B cell (primary cell): ENCODE measurements at places on chromosomes 16 and 17. TPM values are rescaled to one million over a fixed set of nuclear protein-coding genes. Genes with fewer than 3 reads are reported as not detected.

The SYT17 gene
- 25.1 and 27.7 TPM in 2 replicates for total RNA-seq

The C16orf89 gene
- not detected in 2 replicates for total RNA-seq

The SYCE1L gene
- total RNA-seq = 7.9 and 12.0 TPM in 2 replicates

GRCh38 chr17:80729761-80730160 is 185.1 kb downstream of the RPTOR start:
- no peaks in the 10 kb centered on the region for H3K27me3 ChIP-seq
- no peak overlapping the region for H3K4me3 ChIP-seq
- no peaks in the 10 kb centered on the region for H3K36me3 ChIP-seq
- no peak for DNase-seq

GRCh38 chr17:60383379-60383778 is 8.6 kb downstream of the USP32 start:
- no peak overlapping the region for H3K4me3 ChIP-seq
- H3K36me3 ChIP-seq = peaks cover 1% of the 10 kb centered on the region
- no peak overlapping the region for H3K27ac ChIP-seq
- no peaks in the 10 kb centered on the region for H3K27me3 ChIP-seq
- peaks cover 9% of the 10 kb centered on the region for H3K4me1 ChIP-seq

GRCh38 chr17:49093131-49093530 is 39.4 kb upstream of the B4GALNT2 start:
- peaks cover 2% of the 10 kb centered on the region for H3K27me3 ChIP-seq
- H3K4me3 ChIP-seq = no peak overlapping the region
- no peaks in the 10 kb centered on the region for H3K4me1 ChIP-seq
- no peak for DNase-seq
- no peaks in the 10 kb centered on the region for H3K36me3 ChIP-seq

DNA sequence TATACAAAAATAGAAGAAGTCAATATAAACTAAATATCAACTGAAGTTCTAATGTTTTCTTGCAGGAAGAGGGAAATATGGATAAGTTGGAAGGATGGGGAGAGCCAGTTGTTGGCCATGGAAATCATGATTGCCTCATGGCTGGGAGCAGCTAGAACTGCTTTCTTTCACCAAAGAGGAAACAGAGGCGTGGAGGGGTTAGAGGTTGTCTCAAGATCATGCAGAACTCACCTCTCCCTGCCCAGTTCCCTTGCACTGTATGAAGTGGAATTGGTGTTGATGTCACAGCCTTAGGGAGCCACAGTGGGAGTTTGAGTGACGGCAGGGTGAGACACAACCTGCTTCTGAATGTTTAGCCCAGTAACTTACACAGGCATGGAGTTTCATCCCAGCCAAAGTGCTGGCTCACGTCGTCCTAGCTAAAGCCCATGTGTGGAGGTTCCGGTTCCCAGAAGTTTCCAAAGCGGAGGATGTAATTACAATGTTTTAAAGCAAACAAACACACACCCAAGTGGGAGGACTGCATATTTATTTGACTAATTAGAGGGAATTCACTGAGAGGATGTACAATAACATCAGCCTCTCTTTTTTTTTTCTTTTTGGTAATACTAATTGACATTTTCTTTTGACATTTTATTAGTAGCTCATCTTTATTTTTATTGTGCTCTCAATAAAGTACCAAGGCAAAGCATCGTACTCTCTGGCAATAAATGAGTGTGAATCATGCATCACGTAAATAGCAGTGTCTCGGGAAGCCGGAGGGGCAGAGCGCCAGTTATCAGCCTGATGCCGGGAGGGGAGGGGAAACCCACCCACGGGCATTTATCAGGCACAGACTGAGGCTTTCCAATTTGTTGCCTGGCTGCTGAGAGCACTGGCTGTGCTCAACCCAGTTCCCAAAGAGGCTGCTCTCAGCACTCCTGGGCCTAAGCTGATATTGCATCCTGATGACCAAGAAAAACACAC is 118.7 kb upstream of the CDH5 start:
- H3K27me3 ChIP-seq = no peaks in the 10 kb centered on the region
- H3K27ac ChIP-seq = no peak overlapping the region
- H3K36me3 ChIP-seq = no peaks in the 10 kb centered on the region
- DNase-seq = no peak

DNA sequence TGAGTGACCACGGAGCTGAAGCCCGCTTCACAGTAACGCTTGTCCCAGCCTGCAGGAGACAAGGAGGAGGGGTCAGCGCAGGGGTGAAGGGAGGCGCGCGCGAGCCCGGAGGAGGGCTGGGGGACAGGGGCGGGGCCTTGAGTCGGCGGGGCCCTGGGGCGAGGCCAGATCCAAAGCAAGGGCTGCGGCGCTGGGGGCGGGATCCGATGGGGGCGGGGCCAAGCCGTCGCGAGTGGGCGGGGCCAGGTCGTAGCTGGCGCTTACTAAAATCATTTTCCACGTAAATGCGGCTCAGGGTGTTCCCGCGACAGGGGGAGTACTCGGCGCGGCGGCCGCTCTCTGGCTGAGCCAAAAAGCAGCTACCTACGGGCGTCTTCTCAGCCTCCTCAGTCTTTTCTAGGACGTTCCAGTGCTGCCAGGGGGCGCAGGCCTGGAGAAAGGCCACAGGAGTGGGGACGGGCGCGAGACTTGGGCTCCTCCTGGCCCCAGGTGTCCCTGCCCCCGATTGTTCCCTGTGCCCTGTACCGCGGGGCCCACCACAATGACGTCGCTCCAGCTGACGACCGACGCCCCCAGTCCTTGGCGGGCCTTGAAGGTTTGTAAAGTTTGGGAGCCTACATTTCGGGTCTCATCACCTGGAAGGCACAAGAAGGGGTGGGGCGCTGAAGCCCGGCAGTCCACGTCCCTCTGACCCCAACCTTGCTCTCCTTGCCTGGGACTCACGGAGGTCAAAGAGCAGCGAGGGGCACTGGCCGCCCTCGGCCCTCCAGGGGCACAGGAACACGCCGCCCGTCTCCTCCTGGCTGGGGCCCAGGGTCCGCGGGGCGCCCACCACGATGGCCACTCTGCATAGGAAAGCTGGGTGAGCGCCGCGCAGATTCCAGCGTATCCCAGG is 3.9 kb downstream of the ITGA2B start:
- H3K27ac ChIP-seq = no peak overlapping the region
- peak; percentile 83 for DNase-seq
- H3K4me3 ChIP-seq = peak overlapping the region; percentile 68
- H3K27me3 ChIP-seq = peaks cover 15% of the 10 kb centered on the region

DNA sequence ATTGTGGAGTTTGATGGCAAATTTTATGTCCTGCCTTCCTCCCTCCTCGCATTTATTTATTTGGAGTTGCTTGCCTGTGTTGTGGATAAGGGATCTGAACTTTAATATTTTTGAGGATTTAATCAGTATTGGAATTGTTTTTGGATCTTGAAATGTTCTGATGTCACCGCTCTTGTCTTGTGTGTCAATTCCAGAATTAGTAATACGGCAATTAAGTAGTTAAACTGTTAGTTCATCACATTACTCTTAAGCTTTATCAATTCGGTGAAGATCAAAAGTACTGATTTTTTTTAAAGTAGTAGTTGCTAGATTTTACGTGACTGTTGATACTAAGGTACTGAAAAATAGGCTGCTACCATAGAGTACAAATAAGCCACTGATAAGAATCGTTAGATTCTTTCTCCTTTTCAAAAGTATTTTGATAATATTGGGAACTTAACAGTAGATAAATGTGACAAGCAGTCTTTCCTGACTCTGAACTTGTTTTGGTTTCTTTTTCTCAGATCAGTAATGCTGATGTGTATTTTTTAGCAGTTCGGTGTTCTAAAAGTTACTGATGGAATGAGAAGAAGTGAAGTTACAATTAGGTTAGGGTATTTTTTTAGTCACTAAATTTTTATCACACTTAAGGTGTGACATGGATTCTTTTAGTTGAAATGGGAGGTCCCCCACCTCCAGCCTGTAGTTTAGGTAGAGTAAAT is 2.0 kb downstream of the RBBP6 start:
- no peaks in the 10 kb centered on the region for H3K27me3 ChIP-seq
- H3K4me3 ChIP-seq = peak overlapping the region; percentile 99
- H3K4me1 ChIP-seq = peaks cover 42% of the 10 kb centered on the region
- no peaks in the 10 kb centered on the region for H3K36me3 ChIP-seq
- H3K27ac ChIP-seq = peak overlapping the region; percentile 99
